Stimulated activated CD8-positive, alpha-beta memory T cell treated with anti-CD3 and anti-CD28 coated beads, Interleukin-4, amount 100 ng/mL, for 1 hour (primary cell): ENCODE measurements at places on chromosomes 1 and 21.

- no peak for DNase-seq
These were observed 4.2 kb downstream of the GLIS1 start for GRCh38 chr1:53734650-53735211.

- no peak for DNase-seq
These were observed 18.2 kb downstream of the SCCPDH start for GRCh38 chr1:246742396-246742795.

- DNase-seq, result no peak
These were observed 76.4 kb upstream of the DNAH14 start for GRCh38 chr1:224852901-224853568.

DNA sequence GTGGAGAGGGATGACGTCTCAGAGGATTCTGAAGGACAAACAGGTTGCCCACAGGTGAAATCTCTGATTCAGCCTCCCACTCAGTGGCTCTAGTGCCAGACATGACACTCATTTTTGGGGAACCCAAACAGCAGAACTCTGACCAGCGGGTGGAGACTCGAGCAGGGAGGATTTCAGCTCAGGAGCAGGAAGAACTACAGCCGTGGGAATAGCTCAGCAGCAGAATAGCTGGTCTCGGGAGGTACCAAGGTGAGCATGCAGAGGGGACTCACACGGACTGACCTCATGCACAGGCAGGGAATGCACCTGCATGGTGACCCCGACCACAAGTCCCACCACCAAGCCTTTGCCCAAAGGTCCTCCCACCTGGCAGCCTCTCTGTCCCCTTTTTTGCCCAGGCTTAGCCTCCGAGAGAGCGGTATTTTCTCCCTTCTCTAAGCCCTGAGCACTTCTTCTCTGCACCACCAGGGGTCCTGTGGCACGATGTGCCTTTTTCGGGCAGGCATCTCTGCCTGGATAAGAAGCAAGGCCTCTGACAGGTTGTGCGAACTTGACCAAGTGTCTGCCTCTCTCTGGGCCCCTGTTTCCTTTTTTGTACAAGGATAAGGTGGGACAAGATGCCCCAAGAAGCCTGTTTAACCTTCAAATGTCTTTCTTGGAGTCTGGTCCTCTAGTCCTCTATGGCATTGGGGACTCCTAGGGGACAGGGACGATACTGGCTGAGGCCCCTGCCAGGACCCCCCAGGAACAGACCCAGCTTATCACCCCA, 8.8 kb upstream of the FGR start:
- no peak for DNase-seq

GRCh38 chr1:226309398-226310244, 657 bp upstream of the LIN9 start:
- no peak for DNase-seq

DNA sequence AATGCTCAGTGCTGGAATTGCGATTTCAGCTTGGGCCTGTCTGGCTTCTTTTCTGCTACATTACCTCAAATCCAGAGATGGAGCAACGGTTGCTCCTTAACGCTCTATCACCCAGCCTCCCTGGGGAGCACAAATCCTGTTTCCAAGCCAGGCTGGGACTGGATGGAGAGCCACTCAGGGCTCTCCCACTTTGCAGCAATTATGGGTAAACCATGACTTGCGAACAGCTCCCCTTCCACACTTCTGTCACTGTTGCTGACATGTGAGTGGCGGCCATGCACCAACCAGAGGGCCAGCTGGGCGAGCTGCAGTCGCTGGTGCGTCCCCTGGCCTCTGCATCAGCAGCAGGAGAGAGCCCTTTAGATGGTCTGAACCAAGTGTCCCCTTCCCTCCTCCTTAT, 65.1 kb upstream of the RAB4A start:
- DNase-seq, result no peak

DNA sequence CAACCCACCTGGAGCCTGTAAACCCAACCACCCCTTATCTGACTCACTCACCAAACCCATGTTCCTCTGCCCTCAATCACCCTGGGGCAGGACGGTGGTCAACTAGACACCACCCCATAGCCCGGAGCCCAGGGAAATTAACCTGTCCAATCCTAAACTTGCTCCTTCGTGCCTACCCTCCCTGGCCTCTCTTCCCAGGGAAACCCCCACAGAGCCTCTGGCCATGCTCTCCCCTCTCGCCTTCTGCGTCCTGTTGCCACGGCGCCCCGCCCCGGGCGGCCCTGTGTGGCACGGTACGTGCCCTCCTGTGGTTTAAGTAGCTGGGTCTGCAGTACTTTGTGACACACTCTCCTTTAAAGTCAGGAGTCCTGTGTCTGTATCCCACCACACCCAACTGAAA, 4.0 kb upstream of the FTCD start:
- no peak for DNase-seq

GRCh38 chr1:10957133-10957532, 55.3 kb upstream of the TARDBP start:
- no peak for DNase-seq

DNA sequence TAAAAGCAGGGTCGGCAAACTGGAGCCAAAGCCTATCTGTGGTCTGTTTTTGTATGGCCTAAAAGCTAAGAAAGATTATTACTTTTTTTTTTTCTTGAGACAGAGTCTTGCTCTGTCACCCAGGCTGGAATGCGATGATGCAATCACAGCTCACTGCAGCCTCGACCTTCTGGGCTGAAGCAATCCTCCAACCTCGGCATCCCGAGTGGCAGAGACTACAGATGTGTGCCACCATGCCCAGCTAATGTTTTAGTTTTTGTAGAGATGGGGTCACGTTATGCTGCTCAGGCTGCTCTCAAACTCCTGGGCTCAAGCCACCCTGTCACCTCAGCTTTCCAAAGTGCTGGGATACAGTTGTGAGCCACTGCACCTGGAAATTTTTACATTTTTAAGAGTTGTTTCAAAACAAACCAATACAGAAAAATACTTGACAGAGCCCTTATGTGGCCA, 6.5 kb upstream of the GLRX2 start:
- DNase-seq, result no peak

GRCh38 chr21:29125191-29125590, 5.3 kb upstream of the MAP3K7CL start:
- no peak for DNase-seq

GRCh38 chr1:9278116-9278515, 14.6 kb upstream of the SPSB1 start:
- no peak for DNase-seq

DNA sequence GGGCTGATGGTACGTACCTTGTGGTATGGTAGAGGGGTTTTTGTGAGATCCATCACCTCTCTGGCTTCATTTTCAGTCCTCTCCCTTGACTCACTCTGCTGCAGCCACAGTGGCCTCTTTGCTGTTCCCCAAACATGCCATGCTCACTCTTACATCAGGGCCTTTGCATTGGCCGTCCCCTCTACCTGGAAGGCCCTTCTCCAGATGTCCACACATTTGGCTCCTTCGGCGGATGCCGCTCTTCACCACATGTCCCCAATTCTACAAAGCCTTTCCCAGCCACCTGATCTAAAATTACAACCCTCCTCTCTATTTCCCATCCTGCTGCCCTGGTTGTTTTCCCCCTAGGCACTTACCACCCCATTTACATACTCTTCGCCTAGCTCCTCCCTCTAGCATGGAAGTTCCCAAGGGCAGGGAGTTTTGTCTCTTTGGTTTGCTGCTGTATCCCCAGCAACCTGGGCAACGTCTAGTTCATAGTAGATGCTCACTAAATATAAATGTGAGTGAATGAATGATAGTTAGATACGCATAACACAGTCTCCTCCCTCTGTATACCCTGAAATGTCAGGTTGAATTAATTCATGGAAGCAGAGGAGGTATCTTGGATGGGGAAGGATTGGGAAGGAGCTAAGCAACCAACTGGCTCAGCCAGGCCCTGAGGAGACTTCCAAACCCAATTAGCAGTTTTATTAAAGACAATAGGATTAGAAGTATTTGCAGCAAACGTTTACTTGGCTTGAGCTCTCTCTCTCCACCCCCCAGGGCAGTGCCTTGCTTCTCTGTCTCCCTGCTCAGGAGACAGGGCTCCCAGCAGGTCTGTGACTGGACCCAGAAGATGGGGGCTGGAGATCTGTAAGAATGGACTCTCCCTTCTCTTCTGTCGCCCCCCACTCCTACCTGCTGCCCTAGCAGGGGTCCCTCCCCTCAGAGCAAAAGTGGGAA, 264.2 kb downstream of the GRIK3 start:
- no peak for DNase-seq

DNA sequence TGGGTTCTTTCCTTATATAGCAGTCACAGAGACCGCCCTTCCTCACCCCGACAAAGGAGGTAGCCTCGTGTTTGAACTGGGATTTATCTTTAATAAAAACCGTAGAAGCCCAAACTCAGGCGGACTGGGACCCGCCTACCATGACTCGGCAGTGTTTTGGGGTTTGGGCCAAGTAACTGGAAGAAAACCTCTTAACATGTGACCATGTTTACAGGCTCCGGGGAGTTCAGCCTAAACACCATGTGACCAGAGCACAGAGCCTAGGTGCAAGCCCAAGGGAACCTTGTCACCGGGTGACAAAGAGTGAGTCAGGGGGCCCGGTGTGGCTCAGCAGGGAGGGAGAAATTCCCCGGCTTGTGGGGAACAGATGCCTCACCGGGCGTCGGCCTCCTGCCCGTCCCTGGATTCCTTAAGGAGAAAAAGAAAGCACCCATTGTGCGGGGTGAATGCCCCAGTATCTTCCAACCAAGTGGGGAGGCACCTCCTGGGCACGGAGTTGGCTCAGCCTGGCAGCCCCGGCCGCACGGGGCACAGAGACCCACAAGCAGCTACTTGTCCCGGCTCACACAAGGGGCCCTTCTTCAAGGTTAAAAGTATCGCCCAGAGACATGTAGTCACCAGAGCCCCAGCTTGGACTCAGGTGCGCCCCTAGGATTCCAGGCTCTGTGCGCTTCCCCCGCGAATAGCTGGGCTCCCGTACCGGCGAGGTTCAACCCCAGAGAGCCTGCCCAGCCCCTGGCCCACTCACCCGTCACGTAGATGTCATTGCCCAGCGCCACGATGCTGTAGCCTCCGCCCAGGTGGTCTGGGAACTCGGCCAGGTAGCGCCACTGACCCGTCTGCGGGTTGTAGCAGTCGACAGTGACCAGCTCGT, 1.4 kb downstream of the KLHL21 start:
- peak; percentile 58 for DNase-seq

DNA sequence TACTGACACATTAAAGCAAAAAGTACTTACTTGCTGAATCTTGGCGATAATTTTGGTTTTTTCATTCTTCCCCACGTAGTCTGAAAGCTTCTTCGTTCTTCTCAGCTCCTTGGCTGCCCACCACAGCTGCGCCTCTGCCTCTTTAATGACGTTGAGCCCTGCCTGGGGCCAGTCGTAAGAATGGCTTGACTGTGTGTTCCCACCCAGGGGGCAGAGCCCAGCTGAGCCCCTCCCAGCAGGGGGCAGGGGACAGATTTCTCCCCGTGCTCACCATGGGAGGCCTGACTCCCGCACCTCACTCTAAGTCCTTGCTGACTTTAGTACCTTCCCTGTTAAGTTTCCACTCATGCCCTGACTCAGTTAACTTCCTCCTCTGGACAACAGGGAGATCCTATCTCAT, 9.0 kb downstream of the CFAP298 start:
- no peak for DNase-seq

DNA sequence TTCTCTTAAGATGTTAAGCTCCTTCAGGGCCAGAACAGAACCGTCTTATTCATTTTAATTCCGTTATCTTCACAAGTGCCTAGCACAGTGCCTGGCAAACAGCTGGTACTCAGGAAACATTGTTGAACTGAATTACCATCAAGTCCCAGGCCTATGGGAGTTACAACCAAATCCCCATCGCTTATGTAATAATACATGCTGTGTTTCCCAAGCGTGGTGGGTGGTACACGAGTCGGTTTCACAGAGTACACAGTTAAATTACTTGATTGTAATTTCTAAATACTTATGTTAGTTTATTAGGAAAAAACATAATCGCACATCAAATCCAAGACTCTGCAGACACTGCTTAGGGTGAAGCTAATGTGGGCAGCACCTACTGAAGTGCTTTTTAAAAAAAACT, 1.0 kb downstream of the ANGEL2 start:
- no peak for DNase-seq

GRCh38 chr1:27136998-27137542, 17.9 kb downstream of the SLC9A1 start:
- peak; percentile 55 for DNase-seq

DNA sequence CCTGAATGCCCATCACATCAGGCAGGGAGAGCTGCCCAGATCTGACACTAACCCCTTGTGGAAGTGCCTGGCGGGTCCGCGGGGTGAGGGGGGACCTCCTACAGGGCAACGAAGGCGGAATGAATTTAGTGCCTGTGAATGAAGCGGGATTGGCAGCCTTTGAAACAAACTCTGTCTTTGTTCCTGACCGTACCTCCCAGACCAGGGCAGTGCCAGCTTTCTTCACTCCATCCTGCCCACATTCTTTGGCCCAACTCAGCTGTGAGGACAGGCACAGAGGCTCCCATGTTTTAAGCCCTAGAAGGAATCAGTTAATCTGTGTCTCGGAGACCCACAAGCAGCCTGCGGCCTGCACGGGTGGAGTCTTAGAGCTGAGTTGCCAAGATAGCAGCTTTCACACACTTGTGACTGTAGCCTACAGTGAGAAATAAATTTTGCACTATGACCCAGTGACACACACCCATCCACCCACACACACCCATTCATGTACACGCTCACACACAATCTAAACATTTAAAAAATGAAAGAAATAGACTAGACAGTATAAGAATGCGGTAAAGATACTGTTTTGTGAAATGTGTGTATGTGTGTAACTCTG, 60.1 kb upstream of the USP24 start:
- no peak for DNase-seq

DNA sequence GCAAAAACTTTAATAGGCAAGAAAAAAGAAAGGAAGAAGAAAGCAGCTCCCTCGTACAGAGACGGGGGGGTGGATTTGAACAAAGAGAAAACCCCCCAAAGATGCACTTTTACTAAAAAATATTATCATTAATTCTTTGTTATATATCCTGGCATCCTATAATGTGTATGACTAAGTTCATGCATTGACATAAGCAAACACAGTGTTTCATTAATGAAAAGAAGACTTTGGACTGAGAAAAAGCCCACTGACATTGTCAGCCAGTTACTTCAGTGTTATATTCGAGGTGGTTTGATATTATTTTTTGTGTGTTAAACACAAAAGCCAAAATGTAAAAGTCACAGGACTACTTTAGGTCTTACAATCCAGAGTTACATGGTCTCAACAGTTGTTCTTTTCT, 110.1 kb upstream of the DPYD start:
- no peak for DNase-seq

GRCh38 chr1:52348704-52349300, 17.2 kb downstream of the CC2D1B start:
- no peak for DNase-seq

- DNase-seq, result no peak
These were observed 834.0 kb upstream of the TMPRSS15 start for GRCh38 chr21:19237608-19238007.

DNA sequence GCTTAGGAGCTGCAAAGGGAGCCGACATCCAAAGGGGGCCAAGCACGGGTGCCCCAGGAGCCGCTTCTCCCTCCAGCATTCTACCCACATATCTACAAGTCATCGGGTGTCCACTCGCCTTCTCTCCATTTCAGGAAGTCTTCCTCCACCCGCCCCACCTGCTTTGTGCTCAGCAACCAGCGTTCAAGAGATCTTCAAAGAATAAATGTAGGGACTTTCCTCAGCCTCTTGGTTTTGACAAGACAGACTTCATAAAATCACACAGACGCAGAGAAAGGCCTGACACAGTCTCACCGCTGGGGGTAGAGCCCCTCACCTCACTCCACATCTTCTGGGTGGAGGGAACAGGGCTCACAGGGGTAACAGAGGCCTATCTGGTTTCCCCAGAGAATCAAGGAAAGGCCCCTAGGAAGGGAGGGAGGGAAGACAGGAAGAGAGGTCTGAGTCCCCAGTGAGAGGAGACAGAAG, 49.5 kb downstream of the SSBP3 start:
- no peak for DNase-seq
